ENCODE measurements at places on chromosomes 12 and 14.

DNA sequence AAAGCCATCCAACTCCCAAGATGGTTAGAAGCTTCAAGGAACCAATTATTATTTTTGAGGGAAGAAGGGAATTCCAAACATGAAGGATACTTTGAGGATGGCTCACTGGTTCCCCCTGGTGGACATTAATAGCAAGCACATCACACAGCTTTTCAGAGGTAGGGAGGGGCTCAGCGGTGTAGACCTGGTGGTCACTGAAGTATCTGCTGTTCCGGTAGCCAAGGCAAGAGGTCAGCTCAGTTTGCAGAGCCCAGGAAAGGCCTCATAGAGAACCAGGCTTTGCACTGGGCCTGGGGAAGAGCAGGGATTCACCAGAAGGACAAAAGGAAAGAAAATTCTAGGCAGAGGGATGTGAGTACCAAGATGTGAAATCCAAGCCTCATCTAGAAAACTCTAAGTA lies 118.7 kb downstream of the KSR2 start:
- DNase-seq, result peak; percentile 51

DNA sequence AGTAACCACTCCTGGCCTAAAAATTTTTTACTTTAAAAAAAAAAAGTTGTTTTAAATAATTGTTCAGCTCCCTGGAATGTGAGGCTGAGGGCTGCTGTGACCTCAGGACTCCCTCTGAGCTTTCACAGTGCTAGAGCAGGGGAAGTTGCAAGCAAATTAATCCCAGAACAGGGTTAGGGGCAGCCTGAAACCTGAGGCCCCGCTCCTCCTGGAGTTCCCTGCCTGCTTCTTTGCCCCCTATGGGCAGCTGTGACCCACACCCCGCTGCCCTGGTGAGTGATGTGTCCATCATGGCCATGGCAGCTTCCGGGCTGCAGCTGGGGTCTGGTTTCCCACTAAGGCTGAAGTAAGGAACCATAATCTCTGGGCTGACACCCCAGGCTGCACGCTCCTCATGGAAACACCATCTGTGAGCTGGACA lies 9.5 kb downstream of the RITA1 start:
- no peak for DNase-seq

DNA sequence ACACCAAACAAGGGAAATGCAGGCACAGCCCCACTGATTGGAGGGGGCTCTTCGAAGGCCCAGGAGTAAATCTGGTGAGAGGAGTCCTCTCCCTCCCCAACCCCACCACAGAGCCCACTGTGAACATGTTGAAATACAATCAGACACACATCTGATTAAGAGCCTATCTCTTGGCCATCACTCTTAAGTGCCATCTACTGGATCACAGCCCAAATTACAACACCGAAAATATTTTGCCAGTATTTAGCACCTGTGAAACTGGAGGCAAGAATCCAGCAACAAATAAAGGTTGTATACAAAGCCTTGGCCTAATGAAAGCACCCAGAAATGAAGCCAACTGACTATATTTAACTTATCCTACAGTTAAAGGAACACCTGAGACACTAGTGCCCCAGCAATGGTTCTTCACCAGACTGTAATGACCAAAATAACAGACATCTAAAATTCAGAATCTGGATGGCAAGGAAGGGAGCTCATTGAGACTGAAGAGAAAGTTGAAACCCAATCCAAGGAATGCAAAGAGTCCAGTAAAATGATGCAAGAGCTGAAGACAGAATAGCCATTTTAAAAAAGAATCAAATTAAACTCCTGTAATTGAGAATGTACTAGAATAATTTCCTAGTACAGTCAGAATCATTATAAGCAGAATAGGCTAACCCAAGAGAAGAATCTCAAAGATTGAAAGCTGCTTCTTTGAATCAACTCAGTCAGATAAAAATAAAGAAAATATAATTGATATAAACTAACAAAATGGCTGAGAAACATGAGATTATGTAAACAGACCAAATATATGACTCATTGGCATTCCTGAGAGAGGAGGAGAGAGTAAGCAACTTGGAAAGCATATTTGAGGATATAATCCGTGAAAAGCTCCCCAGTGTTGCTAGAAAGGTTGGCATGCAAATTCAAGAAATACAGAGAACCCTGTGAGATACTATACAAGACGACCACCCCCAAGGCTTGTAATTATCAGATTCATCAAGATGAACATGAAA lies 1117.0 kb downstream of the FLRT2 start:
- peak; percentile 23 for DNase-seq

DNA sequence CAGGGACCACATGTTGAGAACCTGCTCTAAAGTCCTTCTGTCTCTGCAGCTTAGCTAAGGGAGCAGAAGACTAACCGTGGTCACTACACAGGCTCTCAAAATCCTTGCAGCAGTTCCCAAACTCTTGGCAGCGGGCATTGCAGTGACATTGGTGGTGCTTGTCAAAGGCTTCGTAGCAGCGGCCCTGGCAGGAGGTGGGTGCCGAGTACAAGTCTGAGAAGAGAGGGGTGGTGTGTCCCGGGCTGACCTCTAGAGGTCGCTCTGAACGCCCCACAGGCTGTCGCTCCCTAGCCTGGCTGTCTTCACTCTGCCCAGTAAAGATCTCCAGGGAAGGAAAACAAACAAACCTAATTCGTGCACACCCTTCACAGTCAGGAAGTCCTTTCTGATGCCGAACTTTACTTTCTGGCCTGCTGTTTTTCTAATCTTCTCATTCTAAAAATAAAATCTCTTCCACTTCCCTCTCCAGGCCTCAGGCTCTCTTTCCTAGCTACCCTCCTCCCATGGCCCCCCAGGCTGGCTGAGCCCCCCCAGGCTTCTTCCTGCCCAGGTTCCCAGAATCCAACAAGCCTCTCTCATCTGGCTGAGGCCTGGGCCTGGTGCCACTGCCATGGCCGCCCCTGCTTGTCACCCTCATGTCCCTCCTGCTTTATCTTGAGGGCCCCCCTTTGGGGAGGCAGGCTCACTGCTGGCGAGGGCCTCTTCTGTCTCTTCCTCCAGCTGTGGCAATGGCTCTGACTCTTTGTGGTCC lies 7.7 kb downstream of the ENDOU start:
- peak; percentile 86 for DNase-seq

DNA sequence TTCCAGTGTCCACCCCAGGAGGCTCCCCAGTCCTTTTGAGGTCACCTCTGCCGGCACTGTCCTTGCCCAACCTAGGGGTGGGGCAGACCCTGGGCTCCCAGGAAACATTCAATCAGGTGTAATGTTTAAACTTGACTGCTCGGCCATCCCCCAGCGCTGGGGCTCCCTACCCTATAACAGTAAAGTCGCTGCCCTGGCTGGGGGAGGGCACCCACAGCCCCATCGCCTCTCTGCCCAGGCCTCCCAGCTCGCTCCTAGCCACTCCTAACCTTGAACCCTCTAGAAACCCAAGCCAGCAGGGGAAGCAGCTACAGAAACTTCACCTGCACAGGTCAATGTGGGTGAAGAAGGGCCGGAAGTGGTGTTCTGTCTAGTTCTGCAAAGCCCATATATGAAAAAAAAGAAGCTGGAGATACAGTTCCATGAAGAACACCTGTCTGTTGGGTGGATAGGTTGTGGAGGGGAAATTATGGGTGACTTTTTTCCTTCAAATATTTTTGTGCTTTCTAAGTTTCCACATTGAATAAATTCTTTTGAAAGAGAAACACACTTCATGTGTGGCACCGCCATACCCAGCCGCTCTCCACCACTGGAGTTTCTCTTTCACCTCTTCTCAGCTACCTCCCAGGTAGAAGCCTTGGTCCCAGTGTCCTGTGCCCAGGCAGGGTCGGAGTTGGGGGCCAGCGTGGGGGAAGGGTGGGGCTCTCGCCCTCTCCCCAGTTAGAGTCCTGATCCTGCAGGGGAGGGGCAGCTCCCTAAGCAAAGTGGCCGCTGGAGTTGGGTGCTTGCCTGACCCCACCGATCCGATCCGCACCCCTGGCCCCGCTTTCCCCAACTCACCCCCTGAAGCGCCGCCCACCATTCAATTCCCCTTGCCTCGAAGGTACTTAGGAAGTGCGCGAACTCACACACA lies 1.1 kb downstream of the CLMN start:
- DNase-seq, result no peak

GRCh38 chr12:6226679-6227051 lies 26.5 kb downstream of the CD9 start:
- DNase-seq, result no peak

- no peak for DNase-seq
Measured at GRCh38 chr12:32595251-32595650, 83.8 kb upstream of the DNM1L start.

GRCh38 chr12:69475237-69475975 lies 5.2 kb downstream of the FRS2 start:
- no peak for DNase-seq

- no peak for DNase-seq
Measured at GRCh38 chr12:4114986-4115385, 158.6 kb upstream of the CCND2 start.

- DNase-seq, result no peak
Measured at GRCh38 chr12:91109581-91110310, 1.5 kb downstream of the LUM start.

- no peak for DNase-seq
Measured at GRCh38 chr12:131088701-131089530, 135.2 kb downstream of the ADGRD1 start.

DNA sequence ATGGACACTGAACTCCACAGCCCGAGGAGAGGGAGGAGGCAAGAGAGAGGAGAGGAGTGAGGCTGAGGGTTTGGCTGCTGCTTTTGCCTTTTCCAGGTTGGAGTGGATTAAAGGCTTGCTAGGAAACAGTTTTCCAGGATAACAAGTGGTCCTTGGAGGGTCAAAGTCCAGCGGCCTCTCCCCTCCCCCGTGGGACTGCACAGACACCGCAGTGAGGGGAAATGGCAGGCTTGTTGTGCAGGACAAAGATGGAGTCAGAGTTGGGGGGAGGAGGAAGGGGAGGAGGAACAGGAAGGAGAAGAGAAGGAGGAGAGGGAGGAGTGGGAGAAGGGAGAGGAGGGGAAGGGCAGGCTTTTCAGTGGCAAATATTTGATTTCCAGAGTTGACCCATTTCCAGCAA lies 245.5 kb downstream of the RBM19 start:
- no peak for DNase-seq

DNA sequence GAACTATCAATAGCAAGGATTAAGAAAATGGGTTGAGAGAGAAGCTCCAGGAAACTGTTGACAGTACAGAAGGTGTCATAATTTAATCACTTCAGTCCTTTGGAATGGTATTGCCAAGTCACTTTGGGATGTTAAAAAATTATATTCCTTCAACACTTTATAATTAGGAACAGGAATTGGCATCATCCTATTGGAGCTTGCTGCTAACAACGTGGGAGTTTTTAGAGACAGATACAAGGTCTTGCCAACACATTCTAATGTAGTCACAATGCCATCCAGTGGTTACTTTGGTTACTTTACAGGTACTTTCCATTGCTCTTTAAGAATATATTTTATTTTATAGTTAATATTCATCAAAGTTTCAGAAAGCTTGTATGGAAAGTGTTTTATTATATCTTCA lies 310.1 kb downstream of the SYT1 start:
- peak; percentile 37 for DNase-seq

DNA sequence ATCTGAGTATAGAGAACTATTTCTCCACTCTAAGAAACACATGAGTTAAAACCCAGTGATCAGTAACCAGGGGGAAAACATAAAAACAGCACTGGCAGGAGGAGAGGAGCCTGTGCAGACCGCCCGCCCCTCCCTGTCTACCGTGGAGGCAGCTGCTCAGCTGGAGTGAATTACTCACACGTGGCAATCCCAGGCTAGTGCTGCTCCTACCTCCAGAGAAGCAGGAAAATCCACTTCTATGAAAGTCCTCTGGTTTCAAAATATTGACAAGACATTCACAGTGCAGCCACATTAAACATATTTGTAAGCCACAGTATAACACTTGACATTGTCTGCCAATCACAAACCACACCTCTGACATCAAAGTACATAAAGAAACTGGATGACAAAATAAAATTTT lies 16.7 kb downstream of the TMEM132D start:
- DNase-seq, result no peak

DNA sequence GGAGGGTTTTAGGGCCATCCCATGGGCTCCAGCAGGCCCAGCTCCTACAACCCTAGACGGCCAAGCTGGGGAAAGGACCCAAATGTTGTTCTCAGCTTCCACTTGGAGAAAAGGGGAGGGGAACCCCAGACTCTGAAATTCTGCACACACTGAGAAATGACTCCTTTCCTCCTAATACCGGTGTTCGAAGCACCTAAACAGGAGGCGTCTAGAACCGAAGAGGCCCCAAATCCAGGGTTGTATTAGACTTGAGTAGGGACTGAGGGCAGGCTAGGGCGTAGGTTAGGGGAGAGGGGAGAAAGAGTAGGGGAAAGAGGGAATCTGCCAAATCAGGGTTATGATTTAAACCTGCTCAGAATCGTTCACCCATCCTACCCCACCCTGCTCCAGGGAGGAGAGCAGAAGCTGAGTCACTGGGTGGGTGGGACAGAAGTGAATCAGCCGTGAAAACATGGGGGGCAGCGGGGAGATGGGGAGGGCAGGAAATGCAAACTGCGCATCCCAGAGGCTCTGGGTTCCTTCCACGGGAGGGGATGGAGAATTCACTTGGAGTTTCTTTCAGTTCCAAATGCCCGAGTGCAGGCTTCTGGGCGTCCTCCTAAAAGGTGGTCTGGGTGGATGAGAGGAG lies 1.0 kb downstream of the IGFBP6 start:
- no peak for DNase-seq

All from NB4 (cell line).